ENCODE measurements at places on chromosomes 6 and 20.

DNA sequence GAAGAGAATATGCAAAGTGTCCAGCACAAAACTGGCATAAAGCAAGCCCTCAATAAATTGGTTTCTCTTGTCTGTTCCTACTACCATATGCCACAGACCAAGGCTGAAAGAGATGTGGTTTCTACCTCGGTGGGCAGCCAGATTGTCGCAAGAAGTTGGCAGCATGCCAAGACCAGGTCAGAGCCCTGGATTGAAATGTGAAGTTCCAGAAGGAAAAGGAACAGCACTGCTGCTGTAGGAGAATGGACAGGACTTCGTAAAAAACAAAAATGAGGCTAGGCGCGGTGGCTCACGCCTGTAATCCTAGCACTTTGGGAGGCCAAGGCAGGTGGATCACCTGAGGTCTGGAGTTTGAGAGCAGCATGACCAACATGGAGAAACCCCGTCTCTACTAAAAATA is 22.1 kb downstream of the MRPL14 start:
- DNase-seq: no peak

DNA sequence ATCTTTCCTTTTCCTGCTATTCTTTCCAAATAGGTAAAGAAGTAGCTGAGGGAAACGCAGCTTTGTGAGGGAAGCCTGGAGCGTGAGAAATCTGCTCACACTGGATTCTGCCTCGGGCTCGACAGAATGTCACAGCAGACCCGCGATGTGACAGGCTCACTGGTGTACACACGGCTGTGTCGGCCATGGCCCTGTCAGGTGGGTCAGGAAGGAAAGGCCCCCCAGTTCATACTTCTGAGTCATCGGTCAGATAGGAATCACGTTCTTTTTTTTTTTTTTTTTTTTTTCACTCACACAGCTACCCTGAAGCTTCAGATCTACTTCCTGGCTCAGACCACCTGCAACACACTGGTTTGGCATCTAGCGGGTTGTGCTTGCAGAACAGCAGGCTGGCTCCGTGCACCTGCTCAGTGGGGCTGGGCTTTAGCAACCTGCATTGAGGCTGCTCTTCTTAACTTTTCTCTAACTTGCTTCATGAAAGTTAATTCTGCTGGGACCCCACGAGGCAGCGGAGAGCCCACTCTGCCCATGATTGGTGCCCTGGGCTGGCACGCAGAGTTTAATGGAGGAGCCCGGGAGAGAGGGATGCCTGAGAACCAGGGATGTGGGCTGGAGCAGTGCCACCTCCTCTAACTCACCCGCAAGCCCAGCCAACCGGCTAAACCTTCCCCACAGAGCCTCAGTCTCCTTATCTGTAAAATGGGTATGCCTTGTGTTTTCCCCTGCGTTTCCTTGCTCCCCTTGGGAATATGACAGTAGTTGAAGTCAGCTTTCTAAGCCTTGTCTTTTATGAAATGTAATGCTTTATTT is 61.5 kb upstream of the FNDC1 start:
- no peak for DNase-seq

- no peak for DNase-seq
Observed at GRCh38 chr6:96809119-96809518, 28.2 kb downstream of the GPR63 start.

DNA sequence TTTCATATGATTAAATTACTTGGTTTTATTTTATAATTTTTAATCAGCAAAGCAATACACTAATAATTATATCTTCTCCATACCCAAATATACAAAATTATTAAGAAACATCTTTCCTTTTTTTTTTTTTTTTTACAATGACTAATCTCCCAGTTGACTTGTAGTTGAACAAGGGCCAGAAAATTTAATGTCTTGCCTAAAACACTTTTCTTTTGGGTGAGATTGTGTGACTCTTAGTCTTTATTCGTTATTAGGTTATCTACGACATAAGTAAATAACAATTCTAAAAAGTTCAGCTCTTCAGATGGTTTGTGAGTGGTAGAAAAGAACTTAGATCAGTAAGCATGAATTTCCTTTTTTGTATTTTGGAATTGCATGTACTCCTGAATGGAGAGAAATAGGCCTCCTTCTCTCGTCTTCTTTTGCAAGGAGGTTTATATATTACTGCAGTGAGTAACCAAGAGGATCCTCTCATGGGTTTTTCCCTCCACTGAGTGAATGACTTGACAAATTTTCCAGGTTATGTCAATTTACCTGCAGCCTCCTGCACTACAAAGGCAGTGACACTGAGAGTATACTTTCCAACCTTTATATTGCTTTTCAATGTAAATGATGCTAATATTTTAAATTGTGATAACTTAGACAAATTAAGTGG is 364.5 kb upstream of the CITED2 start:
- no peak for DNase-seq

GRCh38 chr6:136087986-136088385 is 162.1 kb downstream of the MTFR2 start:
- DNase-seq: no peak

- DNase-seq: no peak
Observed at GRCh38 chr6:51105357-51105756, 286.7 kb downstream of the TFAP2B start.

DNA sequence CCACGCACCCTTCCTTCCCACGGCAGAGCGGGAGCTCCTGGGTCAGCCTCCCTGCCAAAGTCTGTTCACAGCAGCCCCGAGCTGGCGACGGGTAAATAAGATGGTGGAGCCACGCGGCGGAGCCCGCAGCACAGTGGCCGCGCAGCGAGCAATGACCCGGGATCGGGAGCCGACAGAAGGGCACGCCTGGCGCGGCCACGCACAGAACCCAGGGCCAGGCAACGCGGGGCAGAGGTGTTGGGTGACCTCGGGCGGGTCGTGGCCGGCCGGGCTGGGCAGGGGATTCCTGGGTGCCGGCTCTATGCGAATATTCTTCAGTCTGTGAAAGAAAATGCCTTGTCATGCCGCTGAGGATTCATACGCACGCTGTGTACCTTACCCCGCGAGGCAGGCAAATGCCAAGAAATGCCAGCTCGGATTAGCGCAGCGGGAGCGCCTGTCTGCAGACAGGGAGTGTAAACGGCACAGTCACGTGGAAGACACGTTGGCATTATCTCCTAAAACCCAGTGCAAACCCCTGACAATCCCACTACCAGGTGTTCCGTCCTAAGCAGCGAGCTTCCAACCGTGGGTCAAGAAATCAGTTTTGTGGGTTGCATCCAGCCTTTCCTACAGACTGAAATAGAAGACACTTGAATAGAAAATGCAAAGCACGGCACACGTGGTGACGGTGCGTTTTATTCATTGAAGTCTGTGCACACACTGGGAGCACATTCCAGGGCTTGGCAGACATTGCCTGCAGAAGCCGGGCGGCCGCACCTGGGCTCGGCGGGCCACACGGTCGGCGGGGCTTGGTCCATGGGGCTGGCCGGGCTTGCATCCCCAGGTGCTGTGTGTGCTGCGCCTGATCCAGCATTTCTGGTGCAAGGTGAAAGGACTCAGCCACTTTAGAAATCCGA is 18.3 kb downstream of the CHRNA4 start:
- no peak for DNase-seq

GRCh38 chr6:101069191-101069795 is 188.2 kb upstream of the ASCC3 start:
- DNase-seq: no peak

DNA sequence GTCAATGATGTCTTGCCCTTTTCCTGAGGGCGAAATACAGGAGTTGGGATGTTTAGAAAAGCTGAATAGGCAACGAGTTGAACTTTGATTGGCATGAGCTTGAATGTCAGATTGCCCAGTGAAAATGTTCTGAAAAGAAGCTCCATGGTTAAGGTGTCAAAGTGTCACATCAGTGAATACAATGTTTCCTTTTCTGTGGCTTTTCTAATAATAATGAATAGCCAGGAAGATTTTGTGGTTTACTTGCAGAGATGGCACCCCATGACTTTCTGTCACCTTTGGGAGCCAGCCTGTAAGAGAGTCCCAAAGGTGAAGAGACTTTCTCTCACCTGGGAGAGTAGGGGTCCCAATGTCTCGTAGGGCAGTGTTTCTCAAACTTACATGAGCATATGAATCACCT is 119.2 kb downstream of the KCNQ5 start:
- no peak for DNase-seq

GRCh38 chr20:46195264-46196036 is 77.3 kb downstream of the CD40 start:
- DNase-seq: no peak

DNA sequence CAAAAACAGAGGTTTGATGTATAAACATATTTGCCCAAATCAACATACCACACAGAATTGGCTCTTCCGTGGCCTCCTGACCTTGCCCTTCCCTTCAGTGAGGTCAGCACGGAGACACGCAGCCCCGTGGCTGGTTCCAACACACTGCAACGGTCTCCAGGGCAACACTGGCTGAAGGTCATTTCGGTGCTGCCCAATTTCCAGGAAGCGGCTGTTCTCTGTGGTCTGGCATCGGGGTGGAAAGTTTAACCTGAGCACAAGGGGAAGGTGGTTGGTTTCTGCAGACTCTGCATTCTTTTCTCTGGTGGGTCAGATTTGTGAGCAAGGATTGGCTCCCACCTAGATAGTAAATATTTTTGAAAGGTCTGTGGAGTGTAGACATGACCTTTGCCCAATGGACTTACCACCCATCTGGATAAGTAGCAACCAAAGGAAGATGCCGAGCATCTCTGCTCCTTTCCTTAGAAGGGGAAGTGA is 177.6 kb upstream of the PHACTR1 start:
- DNase-seq: no peak

DNA sequence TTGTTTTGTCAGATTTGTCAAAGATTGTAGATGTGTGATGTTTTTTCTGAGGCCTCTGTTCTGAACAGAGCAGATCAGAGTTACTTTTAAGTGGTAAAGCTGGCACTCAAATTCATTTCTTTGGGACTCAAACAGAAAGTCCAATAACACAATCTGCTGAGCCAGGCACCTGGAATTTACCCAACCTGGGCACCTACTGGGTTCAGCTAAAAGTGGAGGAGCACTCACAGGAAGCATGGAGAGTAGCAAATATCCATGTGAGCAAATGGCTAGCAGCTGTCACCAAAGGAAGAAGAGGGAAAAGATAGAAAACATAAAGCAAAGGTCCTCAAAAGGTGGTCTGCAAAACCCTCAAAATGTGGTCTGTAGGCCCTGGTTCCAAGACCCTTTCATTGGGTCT is 116.8 kb downstream of the FIG4 start:
- DNase-seq: no peak

DNA sequence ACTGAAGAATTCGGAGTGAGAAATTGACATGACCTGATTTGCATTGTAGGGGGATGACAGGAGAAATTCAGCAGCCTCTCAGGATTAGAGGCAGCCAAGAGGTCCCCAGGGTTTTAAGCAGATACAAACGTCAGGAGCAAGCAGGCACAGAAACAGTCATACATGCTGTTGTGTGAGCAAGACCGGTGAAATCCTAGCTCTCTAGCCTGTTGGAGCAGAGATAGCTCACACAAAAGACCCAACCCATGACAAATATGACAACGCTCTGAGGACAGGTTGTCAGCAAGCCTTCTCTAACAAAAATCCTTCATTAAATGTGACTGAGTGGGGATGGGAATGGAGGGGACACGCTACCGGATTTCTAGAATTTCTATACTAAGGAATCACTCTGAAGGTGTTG is 23.0 kb upstream of the AKAP12 start:
- DNase-seq: no peak

DNA sequence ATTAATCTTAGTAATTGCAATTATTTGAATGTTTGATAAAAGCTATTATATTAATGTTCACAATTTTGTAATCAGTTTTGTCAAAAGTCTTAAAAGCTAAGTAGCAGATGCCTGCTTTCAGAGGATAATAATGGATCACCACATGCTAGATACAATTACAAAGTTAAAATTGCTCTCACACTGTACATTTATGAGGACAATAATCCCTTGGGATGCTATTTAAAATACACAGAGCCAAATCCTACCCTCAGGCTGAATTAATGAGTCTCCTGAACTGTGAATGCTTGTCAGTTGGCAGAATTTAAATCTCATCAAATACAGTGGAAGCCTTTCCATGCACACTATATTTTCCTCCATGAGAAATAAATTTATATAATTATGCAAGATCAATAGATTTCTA is 153.3 kb upstream of the SYNCRIP start:
- DNase-seq: no peak

DNA sequence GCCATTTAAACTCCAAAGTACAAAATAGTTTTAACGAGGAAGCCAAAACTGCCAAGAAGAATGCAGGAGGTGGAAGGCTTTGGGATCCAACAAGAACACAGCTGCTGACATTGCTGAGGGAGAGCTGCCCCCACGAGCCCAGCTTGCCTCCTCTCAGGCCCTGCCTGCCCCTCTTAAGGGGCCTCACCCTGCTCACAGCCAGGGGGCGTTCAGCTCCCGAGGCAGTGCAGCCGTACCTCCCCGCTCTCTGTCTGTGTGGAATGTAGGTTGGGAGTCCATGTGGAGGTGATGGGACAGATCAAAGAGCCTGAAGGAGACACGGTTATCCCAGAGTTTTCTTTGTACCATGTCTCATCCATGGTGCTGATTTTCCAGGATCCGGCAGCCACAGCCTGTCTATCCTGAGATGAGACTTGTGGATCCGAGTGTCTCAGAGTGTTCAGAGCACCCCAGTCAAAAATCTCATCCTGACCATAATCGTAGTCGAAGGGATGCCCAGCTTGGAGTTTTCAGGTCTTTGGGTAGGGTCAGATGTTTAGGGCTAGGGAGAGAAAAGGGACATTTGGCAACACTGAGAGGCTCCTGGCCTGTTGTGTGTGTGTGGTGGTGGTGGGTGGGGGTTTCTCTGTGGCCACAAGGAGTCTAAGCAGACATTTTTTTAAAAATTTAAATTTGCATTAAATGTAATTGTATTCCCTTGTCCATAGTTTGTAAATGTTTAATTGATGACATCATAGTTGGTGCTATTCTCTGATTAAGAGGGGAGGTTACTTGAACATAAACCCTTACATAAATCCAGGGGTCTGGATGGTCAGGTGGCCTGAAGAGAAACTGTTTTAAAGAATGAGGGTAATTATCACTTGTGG is 111.4 kb upstream of the CLDN20 start:
- DNase-seq: no peak

GRCh38 chr6:129583866-129584265 is 126.1 kb downstream of the ARHGAP18 start:
- DNase-seq: no peak

DNA sequence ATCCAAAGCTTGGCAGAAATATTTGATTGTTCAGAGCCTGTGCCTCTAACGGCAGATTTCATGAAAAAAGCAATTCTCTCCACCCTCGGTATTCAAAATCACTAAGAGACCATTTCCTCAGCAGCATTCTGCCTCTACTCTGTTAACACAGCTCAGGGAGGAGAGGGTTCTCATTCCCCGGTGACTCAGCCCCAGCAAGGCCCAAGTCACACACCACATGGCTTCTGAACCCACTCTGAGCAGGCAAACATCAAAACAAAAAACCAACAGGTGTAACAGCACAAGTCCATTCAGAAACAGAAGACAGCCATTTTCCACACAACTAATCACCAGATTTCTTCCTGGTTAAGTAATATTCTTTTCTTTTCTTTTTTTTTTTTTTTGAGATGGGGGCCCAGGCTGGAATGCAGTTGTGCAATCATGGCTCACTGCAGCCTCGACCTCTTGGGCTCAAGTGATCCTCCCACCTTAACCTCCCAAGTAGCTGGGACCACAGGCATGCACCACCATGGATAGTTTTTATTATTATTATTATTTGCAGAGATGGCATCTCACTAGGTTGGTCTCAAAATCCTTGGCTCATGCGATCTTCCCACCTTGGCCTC is 55.4 kb downstream of the GFOD1 start:
- no peak for DNase-seq

All from stimulated activated CD4-positive, alpha-beta T cell treated with anti-CD3 and anti-CD28 coated beads, Interleukin-12 subunit alpha, Interleukin-12 subunit beta, amount 100 ng/mL, for 24 hours (primary cell).